Activated CD4-positive, alpha-beta T cell treated with anti-CD3 and anti-CD28 coated beads, Interleukin-2, amount 10 ng/mL, durations not matched to agents 7 days and 5 days (primary cell): ENCODE measurements at places on chromosomes 1 and 21. TPM values are rescaled to one million over a fixed set of nuclear protein-coding genes. Genes with fewer than 3 reads are reported as not detected.

Gene FAM151A
- total RNA-seq, result not detected

Gene WDR64
- total RNA-seq, result 0.21 TPM

DNA sequence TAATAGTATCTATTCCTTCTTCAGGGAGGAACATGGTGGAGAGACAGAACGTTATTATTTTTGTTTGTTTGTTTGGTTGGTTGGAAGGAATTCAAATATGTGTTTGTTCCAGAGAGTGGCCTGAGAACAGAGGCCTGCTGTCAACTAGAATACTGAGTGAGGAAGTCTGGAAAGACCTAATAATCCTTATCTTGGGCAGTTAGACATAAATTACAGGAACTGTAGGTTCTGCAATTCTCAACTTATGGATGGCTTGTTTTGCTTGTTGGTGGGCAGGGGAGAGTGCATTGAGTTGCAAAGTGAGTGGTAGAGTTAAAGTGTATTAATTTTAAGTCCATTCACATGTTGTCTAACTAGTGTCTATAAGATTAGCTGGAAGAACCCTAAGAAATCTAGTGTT lies 197.6 kb downstream of the BACH1 start:
- DNase-seq, result no peak

DNA sequence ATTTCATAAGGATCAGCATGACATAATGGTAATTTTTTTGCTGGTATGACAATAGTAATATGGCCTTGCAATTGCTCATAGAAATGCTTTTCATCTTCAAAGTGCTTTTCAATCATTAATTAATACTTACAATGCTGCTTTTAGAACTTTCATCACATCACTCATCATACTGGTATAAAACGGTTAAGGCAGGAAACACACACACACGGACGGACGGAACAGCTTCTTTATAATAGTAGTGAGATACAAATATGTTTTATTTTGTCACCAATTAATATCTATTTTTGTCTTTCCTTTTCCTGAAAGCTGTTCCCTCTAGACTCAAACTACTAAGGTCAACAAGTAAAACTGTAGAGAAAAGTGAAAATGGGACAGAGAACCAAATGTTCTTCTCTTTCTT lies 353.9 kb upstream of the PKN2 start:
- no peak for DNase-seq
